ENCODE measurements at places on chromosomes 16 and 17.
A peak's percentile ranks its signal among the peaks of the same experiment; 100 is the strongest.

GRCh38 chr16:68486502-68487202, 38.3 kb upstream of the SMPD3 start:
- no peak for DNase-seq

GRCh38 chr17:60599220-60599619, 773 bp upstream of the PPM1D start:
- DNase-seq = no peak

- peak; percentile 54 for DNase-seq
Observed at GRCh38 chr16:57475711-57476339, 10.5 kb downstream of the DOK4 start.

DNA sequence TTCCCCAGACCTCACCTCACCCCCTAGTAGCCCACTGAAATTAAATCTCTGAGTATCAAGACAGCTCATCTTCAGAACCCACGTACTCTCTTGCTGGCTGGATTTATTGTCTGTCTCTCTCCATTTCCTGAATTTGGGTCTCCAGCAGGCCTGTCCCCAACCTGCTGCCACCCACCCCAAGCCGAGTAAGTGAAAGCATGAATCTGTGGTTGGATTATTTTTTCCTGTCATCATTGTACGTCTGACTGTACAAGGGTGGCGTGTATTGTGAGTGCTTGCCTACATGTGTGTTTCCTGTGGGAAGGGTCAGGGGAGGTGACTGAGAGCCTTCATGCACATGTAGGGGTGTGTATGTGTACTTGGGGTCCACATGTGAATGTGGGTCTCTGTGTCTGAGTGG, 5.4 kb downstream of the TNP2 start:
- DNase-seq = no peak

DNA sequence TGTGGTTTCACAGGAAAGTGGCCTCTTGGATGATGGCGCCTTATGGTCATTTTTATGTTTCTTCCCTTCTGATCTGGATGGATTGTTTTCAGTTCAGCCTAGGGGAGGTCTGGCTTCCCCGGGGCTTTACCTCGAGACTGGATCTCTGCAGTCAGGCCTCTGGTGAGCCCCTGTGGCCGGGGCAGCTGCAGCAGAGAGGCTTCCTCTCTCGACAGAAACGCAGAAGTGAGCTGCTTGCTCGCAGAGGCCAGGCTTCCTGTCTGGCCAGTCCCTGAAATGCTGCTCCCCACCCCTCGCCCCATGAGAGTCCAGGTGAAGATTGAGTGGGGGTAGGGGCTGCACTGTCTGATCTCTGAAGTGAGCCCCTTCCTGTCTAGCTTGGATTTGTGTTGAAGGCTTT, 44.0 kb downstream of the PLCG2 start:
- DNase-seq = no peak

DNA sequence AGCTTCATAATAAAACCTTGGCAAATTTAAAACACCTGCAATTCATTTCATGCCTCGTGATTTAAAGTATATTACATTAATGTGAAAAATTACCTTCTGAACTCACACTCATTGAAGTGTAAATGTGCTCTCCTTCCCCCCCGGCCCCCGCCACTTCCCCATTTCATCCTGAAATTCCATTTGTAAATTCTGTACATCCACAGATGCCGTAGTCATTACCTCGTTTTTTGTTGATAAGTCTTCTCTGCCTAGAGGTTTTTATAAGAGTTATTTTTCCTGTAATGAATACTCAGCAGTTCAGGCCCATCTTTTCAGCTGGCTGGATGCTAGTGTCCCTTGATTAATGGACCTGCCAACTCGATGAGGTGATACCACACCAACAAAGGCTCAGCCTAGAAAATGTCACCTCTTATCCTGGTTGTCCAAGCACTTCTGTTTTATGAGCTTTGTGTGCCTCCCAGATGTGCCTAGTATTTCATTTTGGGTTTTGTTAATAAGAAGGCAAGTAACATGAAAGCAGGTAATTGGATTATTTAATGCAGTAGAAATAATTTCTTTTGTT, 64.8 kb upstream of the KIFC3 start:
- no peak for DNase-seq

GRCh38 chr16:49700251-49701064, 155.5 kb downstream of the ZNF423 start:
- DNase-seq = no peak

DNA sequence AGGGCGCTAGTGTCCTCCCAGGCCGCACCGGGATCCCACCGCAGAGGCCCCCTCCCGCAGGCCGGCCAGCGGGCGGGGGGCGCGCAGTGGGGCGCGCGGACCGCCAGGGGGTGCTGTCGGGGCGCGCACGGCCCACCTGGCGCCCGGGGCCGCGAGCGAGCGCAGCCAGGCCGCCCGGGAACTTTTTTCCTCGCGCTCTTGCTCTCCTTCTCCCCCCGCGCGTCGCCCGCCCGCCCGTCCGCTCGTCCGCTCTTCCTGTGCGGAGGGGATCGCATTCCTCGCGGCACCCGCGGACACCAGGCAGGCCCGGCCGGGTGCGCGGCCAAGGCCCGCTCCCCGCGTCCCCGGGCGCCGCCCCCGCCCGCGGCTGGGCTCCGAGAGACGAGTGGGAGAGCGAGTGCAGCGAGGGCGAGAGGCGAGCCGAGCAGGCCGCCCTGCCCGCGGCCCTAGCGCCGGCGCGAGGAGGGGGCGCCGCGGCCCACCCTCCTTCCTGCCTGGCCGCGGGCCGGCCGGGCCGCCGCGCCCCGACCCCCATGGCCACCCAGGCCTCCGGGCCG, at the start of gene RAI1:
Gene RAI1 (plus strand): TSS at position 272 of the 557 bp plus-strand sequence. CDS start 111,491 bp downstream, outside the sequence.
- DNase-seq = peak; percentile 61

All from activated T-cell treated with anti-CD3 and anti-CD28 coated beads for 1 hour (primary cell).